ENCODE measurements at places on chromosomes 4 and X. TPM values are rescaled to one million over a fixed set of nuclear protein-coding genes. Genes with fewer than 3 reads are reported as not detected.

DTHD1 gene
- total RNA-seq, result 5.4 TPM

CDKL5 gene
- total RNA-seq, result 2.2 TPM

TEX13D gene
- total RNA-seq, result not detected

EMCN gene
- total RNA-seq, result not detected

SYTL4 gene
- not detected for total RNA-seq

ARSD gene
- total RNA-seq, result 4.2 TPM

PTCHD1 gene
- not detected for total RNA-seq

GRCh38 chrX:132146456-132146855, 18.6 kb upstream of the FRMD7 start:
- H3K4me1 ChIP-seq, result no peaks in the 10 kb centered on the region
- no peak overlapping the region for H3K27ac ChIP-seq
- no peaks in the 10 kb centered on the region for H3K36me3 ChIP-seq
- peaks cover 7% of the 10 kb centered on the region for H3K27me3 ChIP-seq
- no peak overlapping the region for H3K4me3 ChIP-seq

- H3K36me3 ChIP-seq, result no peaks in the 10 kb centered on the region
- no peak overlapping the region for H3K27ac ChIP-seq
- H3K4me3 ChIP-seq, result no peak overlapping the region
- no peaks in the 10 kb centered on the region for H3K27me3 ChIP-seq
- no peaks in the 10 kb centered on the region for H3K4me1 ChIP-seq
Observed at GRCh38 chrX:95539041-95539440, 1145.6 kb upstream of the DIAPH2 start.

- peaks cover 4% of the 10 kb centered on the region for H3K36me3 ChIP-seq
- no peak for DNase-seq
- H3K4me1 ChIP-seq, result no peaks in the 10 kb centered on the region
Observed at GRCh38 chrX:72395237-72395636, 89.5 kb upstream of the CITED1 start.

DNA sequence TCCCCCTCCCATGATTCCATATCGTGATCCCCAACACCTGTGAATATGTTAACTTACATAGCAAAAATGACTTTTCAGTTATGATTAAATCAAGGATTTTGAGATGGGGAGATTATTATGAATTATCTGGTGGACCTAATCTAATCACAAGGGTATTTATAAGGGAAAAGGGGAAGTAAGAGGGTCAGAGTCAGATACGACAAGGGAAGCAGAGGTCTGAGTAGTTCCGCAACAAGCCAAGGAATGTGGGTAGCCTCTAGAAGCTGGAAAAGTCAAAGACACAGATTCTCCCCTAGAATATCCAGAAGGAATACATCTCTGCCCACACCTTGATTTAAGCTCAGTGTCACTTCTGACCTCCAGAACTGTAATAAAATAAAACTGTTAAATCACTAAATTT, 1.0 kb upstream of the IL13RA1 start:
- no peaks in the 10 kb centered on the region for H3K36me3 ChIP-seq
- H3K4me1 ChIP-seq, result peaks cover 3% of the 10 kb centered on the region
- no peak overlapping the region for H3K27ac ChIP-seq
- DNase-seq, result no peak
- peak overlapping the region; percentile 39 for H3K4me3 ChIP-seq

DNA sequence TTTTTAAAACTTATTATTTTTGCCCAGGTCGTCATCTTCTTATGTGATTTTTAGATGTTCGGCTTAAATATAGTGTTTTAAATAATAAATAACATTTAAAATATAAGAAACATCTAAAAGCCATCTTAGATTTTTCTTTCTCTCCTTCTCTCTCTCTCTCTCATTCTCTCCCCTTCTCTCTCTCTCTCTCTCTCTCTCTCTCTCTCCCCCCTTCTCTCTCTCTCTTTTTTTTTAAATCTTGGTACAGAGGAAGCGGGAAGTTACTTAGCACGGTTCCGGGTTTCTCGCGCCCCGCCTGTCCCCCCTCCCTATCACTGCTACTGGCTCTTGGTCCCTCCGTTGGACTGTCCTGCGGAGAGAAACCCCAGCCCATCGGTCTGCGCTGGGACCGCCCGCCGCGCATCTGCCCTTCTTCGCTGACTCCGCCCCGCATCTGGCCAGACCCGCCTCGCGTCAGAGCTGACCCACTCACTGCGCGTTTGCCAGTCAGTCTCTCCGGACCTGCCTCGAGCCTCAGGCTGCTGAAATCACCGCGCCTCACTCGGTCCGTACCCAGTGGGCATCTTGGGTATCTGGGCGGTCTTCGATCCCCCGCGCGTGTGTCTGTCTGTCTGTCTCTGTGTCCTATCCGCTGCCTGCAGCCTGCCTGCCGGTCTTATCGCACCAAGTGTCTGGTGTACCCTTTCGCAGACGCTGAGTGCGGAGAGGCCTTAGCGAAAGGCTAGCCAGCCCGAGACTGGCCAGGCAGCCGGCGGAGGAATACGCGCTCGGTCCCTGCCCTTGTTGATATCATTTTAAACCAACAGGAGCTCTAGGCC, at the start of gene PABPC5:
PABPC5 (plus strand) TSS at position 489 of the 818 bp plus-strand sequence. CDS start 739 bp downstream, outside the sequence.
- H3K4me1 ChIP-seq, result no peaks in the 10 kb centered on the region
- DNase-seq, result no peak
- H3K27me3 ChIP-seq, result no peaks in the 10 kb centered on the region
- no peaks in the 10 kb centered on the region for H3K36me3 ChIP-seq

DNA sequence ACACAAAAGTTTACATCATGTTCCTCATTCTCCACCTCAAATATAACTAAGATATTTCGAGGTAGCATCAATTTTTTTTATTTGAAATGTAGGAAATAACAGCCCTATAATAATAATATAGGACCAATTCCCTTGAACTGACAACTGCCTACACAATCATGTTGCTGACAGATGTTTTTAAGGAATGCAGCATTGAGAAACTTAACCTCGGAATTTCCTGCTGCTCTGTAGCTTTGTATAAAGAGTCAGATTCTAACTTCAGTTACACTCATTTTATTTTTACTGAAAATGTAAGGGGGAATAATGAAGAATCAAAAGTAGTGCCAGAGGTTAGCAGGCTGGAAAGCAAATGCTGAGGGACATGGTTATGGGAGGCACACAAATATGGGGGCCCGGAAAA, 235.8 kb downstream of the RBMX2 start:
- H3K27me3 ChIP-seq, result no peaks in the 10 kb centered on the region
- H3K4me1 ChIP-seq, result no peaks in the 10 kb centered on the region
- no peak overlapping the region for H3K27ac ChIP-seq
- DNase-seq, result no peak
- H3K36me3 ChIP-seq, result peaks cover 2% of the 10 kb centered on the region

GRCh38 chr4:147371661-147372060, 109.2 kb upstream of the EDNRA start:
- H3K4me3 ChIP-seq, result no peak overlapping the region
- no peak overlapping the region for H3K27ac ChIP-seq
- no peaks in the 10 kb centered on the region for H3K27me3 ChIP-seq

- H3K4me1 ChIP-seq, result peaks cover 5% of the 10 kb centered on the region
- H3K4me3 ChIP-seq, result no peak overlapping the region
- no peak overlapping the region for H3K27ac ChIP-seq
- H3K36me3 ChIP-seq, result no peaks in the 10 kb centered on the region
Observed at GRCh38 chr4:146633471-146633800, 5.3 kb upstream of the POU4F2 start.

GRCh38 chr4:78065508-78066192, 8.5 kb downstream of the FRAS1 start:
- H3K27me3 ChIP-seq, result peaks cover 51% of the 10 kb centered on the region
- no peak for DNase-seq
- no peak overlapping the region for H3K4me3 ChIP-seq
- no peaks in the 10 kb centered on the region for H3K36me3 ChIP-seq
- H3K4me1 ChIP-seq, result no peaks in the 10 kb centered on the region

DNA sequence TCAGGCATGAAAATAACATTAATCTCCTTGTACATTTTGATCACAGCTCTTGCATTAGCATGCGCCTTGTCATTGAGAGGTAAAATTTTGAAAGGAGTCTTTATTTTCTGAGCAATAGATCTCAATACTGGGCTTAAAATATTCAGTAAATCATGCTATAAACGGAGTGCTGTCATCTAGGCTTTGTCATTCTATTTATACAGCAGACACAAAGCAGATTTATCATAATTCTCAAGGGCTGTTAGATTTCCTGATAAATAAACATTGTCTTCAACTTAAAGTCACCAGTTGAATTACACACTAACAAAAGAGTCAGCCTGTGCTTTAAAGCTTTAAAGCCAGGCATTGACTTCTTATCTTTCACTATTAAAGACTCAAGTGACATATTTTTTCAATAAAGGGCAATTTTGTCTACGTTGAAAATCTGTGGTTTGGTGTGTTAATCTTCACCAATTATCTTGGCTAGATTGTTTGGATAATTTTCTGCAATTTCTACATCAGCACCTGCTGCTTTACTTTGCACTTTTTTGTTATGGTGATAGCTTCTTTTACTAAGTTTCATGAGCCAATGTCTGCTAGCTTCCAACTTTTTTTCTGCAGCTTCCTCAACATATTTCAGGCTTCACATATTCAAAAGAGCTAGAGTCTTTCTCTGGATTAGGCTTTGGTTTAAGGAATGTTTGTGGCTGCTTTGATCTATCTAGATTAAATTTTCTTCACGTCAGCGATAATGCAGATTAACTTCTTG, 27.9 kb upstream of the UGT2B4 start:
- no peaks in the 10 kb centered on the region for H3K27me3 ChIP-seq
- DNase-seq, result no peak
- no peaks in the 10 kb centered on the region for H3K36me3 ChIP-seq

- no peak for DNase-seq
- H3K27me3 ChIP-seq, result no peaks in the 10 kb centered on the region
- H3K36me3 ChIP-seq, result no peaks in the 10 kb centered on the region
- no peaks in the 10 kb centered on the region for H3K4me1 ChIP-seq
- H3K27ac ChIP-seq, result no peak overlapping the region
Observed at GRCh38 chrX:125646195-125646594, 326.5 kb downstream of the TEX13C start.

DNA sequence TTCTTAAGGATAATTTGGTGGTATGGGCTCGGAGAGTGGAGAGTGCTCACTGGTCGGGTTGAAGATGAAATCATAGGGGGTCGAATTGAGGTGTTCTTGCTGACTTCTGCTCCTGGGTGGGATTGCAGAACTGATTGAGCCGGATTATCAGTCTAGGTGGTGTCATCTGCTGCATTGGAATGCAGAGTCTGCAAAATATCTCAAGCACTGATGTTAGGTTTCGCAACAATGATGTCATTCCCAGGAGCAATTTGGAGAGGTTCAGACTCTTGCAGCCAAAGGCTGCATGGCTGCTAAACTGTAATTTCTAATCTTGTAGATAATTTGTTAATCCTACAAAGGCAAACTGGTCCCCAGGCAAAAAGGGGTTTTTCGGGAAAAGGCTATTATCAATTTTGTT, 67.7 kb downstream of the RHOH start:
- H3K4me3 ChIP-seq, result no peak overlapping the region
- no peak for DNase-seq
- no peaks in the 10 kb centered on the region for H3K27me3 ChIP-seq
- H3K27ac ChIP-seq, result peak overlapping the region; percentile 96
- H3K4me1 ChIP-seq, result peaks cover 41% of the 10 kb centered on the region
- no peaks in the 10 kb centered on the region for H3K36me3 ChIP-seq

DNA sequence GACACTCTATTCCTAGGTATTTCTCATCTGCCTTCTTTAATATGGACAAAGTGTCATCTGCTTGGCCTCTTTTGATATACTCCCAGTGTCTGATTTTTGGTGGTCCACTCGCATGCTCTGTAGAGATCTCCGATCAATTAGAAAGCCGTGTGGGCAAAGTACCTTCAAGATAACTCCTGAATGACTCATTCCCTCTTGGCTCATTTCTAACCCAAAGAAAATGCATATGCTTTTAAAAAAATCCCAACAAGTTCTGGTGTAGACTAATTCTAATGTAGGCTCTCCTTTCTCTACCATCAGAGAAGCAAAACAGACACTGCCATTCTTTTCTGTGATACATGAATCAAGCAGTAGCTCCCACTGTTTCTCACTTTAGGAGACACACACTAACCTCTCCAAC, 714.9 kb upstream of the ADGRL3 start:
- no peak for DNase-seq
- H3K4me1 ChIP-seq, result no peaks in the 10 kb centered on the region
- H3K27me3 ChIP-seq, result no peaks in the 10 kb centered on the region

DNA sequence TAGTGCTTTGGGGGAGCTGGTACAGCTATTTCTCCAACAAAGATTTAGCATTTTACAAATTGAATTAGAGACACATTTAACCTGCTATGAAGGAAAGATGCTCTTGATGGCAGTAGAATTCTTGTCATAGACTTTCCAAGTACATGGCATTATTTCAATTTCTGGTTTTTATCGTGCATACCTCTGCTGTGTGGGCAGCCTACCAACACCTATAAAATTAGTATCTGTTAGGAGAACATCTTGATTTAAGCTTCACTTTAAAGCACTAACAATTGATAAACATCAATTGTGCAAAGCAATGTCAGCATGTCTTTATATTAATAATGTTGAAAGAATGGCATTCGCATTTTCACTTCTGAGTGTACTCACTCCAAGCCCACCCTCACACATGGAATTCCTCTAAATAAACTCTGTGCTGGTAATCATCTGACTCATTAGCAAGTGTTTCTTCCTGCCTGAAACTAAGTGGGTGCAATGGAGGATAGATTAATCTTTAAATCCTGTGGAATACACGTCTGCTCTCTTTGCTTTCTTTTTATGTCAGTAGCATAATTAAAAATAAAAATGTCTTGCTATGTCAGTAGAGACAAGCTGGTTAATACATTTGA, 279.8 kb upstream of the MAGEB18 start:
- no peak for DNase-seq
- no peak overlapping the region for H3K27ac ChIP-seq
- no peak overlapping the region for H3K4me3 ChIP-seq
- H3K27me3 ChIP-seq, result no peaks in the 10 kb centered on the region
- H3K4me1 ChIP-seq, result no peaks in the 10 kb centered on the region
- no peaks in the 10 kb centered on the region for H3K36me3 ChIP-seq

- no peaks in the 10 kb centered on the region for H3K27me3 ChIP-seq
- DNase-seq, result no peak
- no peaks in the 10 kb centered on the region for H3K4me1 ChIP-seq
Observed at GRCh38 chr4:170425040-170425439, 335.3 kb upstream of the AADAT start.

GRCh38 chr4:160026721-160027120, 923.8 kb downstream of the RAPGEF2 start:
- no peak overlapping the region for H3K27ac ChIP-seq
- no peaks in the 10 kb centered on the region for H3K27me3 ChIP-seq
- H3K4me1 ChIP-seq, result no peaks in the 10 kb centered on the region
- no peak overlapping the region for H3K4me3 ChIP-seq
- DNase-seq, result no peak

- DNase-seq, result no peak
- no peaks in the 10 kb centered on the region for H3K4me1 ChIP-seq
- no peak overlapping the region for H3K27ac ChIP-seq
- no peaks in the 10 kb centered on the region for H3K36me3 ChIP-seq
Observed at GRCh38 chrX:115709039-115709438, 148.1 kb downstream of the PLS3 start.
